ENCODE measurements at places on chromosomes 3 and 15.

DNA sequence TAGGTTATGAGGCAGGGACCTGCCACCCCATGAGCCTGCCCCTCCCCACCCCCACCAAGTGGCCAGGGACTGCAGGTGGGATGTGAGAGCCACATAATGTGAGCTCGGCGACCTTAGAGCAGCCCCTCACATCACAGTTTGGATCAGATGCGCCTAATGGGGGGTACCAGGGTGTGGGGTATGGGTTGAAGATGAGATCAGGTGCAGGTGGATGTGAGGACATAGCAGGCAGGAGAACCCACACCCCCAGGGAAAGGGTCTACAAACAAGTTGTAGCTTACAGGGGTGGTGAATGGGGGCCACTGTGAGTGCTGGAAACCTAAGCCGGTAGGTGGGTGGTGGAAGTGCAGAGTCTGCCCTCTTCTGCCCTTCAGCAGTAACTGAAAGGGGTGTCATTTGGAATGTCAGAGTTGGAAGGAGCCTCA lies 94.0 kb downstream of the CORO2B start:
- DNase-seq, result no peak

- no peak for DNase-seq
These were observed 196.6 kb downstream of the TPRG1 start for GRCh38 chr3:189368384-189368783.

DNA sequence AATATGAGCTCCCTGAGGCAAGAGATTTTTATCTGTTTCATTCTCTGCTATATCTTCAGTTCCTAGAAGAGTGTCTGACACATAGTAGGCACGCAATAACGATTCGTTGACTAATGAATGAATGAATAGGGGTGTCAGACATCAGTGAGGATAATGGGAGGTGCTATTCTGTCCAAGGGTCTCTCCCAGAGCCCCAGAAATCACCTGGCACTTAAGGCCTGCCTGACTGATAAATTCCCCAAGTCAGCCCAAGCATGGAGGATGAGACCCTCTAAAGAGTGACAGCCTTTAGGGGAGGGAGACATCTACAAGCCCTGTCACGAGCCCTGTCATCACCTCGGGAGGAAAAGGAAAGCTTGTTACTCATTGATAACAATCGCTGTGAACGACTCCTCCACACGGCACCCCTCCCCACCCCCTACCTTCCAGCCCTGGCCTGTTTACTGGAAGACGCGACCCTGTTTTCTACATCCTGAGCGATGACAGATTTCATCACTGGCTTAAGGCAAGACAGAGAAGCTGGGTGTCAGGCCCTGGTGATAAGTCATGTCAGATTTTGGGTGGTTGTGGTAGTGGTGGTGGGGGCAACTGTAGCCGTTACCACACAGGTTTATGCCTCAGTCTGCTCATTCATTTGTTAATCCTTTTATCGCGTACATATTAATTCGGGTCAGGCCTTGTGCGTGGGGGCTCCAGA lies 23.1 kb downstream of the BHLHE40 start:
- DNase-seq, result peak; percentile 71

- no peak for DNase-seq
These were observed 3.4 kb upstream of the PXK start for GRCh38 chr3:58329150-58329921.

GRCh38 chr15:64356710-64357040 lies 702 bp upstream of the CSNK1G1 start:
- no peak for DNase-seq

GRCh38 chr3:126103121-126104027 lies 19.4 kb upstream of the SLC41A3 start:
- no peak for DNase-seq

- DNase-seq, result no peak
These were observed 232.3 kb upstream of the MRPL3 start for GRCh38 chr3:131735116-131735515.

GRCh38 chr3:120572027-120572426 lies 24.1 kb upstream of the NDUFB4 start:
- no peak for DNase-seq

GRCh38 chr3:173398111-173398479 lies 551 bp downstream of the NLGN1 start:
- DNase-seq, result no peak

GRCh38 chr3:191220908-191221307 lies 21.9 kb downstream of the OSTN start:
- DNase-seq, result no peak

Data from activated CD4-positive, alpha-beta T cell treated with anti-CD3 and anti-CD28 coated beads, Interleukin-2, amount 50 U/mL, for 48 hours (primary cell).